ENCODE measurements at places on chromosomes 4 and X.

DNA sequence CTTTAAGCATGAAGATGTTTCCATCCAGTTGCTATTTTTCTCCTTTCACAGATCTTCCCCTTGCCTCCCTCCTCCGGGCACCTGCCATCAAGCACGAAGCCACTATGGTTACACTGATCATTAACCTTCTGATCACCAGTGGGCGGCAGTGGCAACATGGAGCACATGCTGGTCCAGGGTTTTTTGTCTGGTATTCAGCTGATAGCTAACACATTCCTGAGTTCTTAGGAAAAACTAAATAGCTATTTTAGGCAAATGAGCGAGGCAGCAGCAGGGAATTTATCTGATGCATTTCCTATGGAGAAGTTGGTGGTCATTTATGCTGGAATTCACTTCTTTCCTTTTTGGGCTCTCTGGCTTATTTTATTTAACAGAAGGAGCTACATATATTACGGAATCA is 22.9 kb downstream of the SHISA3 start:
- DNase-seq, result no peak

- DNase-seq, result peak; percentile 22
These were observed 23.9 kb downstream of the ACSL4 start for GRCh38 chrX:109709129-109709631.

DNA sequence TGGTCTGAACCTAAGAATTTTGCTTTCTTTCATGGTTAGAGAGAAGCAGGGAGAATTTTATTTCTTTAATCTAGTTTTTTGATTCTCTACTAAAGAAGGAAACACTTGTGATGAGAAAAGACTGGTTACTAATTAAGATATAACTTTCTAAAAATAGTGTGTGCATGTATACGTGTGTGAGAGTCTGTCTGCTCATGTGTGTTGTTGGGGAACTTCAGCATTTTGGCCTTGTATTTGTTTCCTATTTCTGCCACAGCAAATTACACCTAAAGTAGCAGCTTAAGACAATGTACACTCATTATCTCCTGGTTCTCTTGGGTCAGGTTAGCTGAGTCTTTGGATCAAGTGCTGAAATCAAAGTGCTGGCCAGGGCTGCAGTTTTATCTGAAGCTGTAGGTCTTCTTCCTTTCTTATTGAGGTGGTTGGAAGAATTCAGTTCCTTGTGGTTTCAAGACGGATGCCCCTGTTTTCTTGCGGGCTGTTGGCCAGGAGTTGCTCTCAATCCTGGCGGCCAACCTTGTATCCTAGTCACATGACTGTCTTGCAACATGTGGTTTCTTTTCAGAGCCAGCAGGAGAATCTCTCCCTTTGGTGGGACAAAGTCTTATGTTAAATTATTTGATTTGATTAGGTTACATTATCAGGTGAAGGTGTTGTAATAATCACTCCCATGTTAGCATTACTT is 188.4 kb upstream of the CLNK start:
- DNase-seq, result no peak

DNA sequence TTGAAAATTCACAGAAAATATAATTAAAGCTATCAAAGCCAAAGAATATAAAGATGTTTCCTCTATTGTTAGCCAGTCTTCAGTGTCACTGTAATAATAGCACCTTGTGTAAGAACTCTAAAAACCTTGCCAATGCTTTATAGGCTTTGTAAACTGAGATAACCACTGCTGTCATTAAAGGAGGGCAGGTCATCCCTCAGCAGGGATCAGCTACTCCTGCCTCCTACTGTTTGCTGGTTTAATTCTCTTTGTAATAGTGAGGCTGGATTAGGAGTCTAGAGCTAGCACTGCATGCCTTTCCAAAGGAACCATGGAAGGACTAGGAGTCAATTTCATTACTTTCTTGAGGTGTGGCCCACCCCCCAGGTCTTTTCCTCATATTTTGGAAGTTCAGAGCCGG is 46.2 kb downstream of the FHIP1A start:
- no peak for DNase-seq

DNA sequence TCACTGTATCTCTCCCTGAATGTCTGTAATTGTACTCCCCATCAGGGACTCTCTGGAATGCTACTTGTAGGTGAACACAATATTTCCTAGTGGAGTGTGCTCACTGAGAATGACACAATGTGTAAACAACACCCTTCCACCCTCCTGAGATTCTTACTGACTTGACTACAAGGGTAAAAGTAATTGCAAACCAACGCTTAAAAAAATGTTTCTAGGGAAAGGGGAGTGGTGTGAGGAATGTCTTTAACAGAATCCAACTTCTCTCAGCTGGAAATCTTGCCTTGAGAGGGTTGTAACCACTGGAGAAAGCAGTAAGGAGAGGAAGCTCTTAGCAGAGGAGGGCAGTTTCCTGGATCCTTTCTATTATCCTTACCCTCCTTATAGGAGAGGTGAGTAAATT is 5.1 kb upstream of the RAPGEF2 start:
- no peak for DNase-seq

GRCh38 chr4:109690690-109691410 is 12.4 kb downstream of the CASP6 start:
- DNase-seq, result no peak
